ENCODE measurements at places on chromosomes 7 and 10. TPM values are rescaled to one million over a fixed set of nuclear protein-coding genes. Genes with fewer than 3 reads are reported as not detected.

Gene GAD2
- not detected for polyA plus RNA-seq

- DNase-seq = no peak
Observed at GRCh38 chr7:120780938-120781337, 77.0 kb downstream of the TSPAN12 start.

DNA sequence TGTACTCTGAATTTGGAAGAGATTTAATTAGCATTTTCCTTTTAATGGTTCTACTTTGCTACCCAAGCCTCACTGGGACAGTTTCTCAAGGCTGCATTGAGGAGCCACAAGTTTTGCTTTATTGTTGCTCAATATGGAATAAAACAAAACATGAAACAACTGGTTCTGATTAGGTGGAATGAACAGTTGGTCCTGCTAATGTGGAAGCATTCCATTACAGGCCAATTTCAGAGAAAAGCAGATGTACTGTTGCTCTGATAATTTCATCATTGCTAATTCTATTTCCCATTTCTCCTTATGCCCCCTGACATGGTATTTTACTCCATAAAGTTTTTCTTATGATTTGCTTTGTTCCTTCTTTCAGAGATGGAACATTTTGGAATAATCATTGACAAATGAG is 66.0 kb upstream of the PAPSS2 start:
- DNase-seq = peak; percentile 68

- DNase-seq = peak; percentile 13
Observed at GRCh38 chr10:116272440-116273283, at the start of gene GFRA1. GFRA1 (minus strand) TSS chr10:116273206; CDS start chr10:116272029, 1,177 bp downstream.

Gene DGKI
- 0.61 TPM for polyA plus RNA-seq

Gene HKDC1
- polyA plus RNA-seq = 1.9 TPM

Gene SCD
- polyA plus RNA-seq = 45.3 TPM

DNA sequence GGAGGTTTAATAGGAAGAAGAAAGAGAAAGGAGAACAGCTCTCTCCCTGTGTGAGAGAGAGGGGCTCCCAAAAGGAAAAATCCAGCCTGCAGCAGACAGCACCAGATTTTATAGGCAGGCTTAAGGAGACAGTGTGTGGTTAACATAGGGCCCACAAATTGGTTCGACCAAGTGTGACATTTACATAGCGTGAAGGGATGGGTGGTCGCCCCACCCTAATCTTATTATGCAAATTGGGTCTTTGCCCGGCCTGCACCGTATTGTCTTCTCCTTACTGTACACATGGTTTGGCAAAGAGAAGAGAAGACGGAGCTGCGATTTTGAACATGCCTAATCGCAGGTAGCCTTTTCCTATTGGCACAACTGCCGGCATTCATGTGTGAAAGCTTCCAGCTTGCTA is 756.3 kb downstream of the NXPH1 start:
- DNase-seq = no peak

Gene SGCE
- 60.0 TPM for polyA plus RNA-seq
